ENCODE measurements at places on chromosomes 6 and 20.

DNA sequence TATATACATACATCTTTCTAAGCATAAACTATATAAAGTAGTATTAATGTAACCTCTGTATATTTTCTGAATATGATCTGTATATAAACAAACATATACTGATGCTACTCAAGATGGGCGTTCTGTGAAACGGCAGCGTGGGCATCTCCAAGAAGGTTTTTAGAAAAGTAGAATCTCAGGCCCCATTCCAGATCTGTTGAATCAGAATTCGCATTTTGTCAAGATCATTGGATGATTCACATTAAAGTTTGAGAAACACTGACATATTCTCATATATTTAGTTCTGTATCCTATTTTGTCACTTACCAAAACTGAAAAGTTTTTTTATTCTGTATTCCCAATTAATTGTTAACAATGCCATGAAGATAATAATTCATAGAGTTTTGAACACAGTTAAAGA is 5.5 kb downstream of the C6orf141 start:
- H3K4me3 ChIP-seq, result no peak overlapping the region
- peaks cover 10% of the 10 kb centered on the region for H3K27me3 ChIP-seq
- H3K36me3 ChIP-seq, result no peaks in the 10 kb centered on the region
- DNase-seq, result no peak

DNA sequence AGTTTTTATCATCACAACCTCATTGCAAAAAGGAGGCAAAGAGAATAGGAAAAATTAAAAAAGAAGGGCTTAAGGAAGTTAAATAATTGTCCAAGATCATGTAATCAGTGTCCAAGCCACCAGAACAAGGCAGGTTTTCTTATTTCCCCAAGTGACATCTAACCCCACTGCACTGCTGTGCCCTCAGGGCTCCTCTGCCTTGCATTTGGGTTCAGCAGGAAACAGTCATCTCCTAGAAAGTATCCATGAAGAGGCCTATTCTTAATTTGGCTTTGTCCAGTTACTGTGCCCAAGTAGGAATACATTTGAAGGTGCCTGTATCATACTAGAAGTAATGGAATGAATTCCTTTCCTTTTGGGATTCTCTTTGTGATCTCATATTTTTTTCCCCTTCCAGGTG is 10.5 kb downstream of the TMEM14A start:
- H3K4me3 ChIP-seq, result no peak overlapping the region
- no peaks in the 10 kb centered on the region for H3K36me3 ChIP-seq
- no peak overlapping the region for H3K27ac ChIP-seq
- no peaks in the 10 kb centered on the region for H3K4me1 ChIP-seq
- DNase-seq, result no peak

GRCh38 chr20:12687476-12687875 is 321.3 kb upstream of the SPTLC3 start:
- H3K4me3 ChIP-seq, result no peak overlapping the region
- H3K4me1 ChIP-seq, result no peaks in the 10 kb centered on the region
- no peaks in the 10 kb centered on the region for H3K27me3 ChIP-seq
- H3K27ac ChIP-seq, result no peak overlapping the region
- H3K36me3 ChIP-seq, result no peaks in the 10 kb centered on the region

- no peak overlapping the region for H3K27ac ChIP-seq
- no peak for DNase-seq
- no peaks in the 10 kb centered on the region for H3K4me1 ChIP-seq
- peaks cover 3% of the 10 kb centered on the region for H3K27me3 ChIP-seq
- H3K4me3 ChIP-seq, result no peak overlapping the region
These were observed 11.5 kb upstream of the MUC22 start for GRCh38 chr6:30998785-30999184.

DNA sequence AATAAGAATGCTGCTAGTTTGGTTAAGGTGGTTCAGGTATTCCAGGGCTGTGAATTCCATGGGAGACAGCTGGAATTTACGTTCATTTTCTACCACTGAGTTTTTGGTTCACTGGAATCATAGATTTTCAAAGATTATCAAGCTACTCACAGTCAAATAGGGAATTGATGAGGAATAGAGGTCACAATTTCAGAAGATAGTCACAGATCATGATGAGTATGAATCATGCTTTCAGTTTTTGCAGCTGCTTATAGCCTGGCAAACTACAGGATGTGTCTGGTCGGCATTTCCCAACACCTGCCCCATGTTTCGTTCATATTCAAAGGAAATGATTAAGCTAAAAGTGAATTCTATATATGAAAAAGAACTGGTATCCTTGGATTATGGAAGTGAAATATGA is 58.7 kb downstream of the BCKDHB start:
- H3K4me3 ChIP-seq, result no peak overlapping the region
- H3K27ac ChIP-seq, result no peak overlapping the region
- H3K4me1 ChIP-seq, result peaks cover 12% of the 10 kb centered on the region
- H3K27me3 ChIP-seq, result no peaks in the 10 kb centered on the region

DNA sequence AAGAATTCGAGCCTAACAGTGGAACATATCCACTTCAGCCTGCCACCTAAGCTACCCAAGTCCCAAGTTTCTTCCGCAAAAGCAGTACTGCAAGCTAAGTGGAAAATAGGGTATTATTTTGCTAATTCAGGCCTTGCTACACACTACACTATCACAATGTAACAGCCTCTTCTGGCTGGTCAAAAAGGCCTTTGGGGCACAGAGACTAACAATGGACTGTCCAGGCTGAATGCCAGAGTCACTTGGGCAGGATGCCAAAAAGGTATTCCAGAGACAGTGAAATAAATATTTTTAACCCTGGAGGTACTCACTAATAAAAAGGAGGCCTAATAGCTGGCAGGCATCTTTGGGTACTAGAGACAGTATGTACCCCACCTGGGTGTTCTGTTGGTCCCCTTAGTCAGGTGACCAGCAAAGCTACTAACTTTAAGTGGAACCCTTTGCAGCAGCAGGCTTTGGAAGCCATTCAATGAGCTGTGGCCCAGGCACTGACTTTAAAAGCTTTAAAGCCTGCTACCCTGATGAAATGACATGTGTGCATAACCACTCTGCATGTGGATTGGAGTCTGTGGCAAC is 692.1 kb downstream of the HTR1B start:
- no peak for DNase-seq
- H3K4me1 ChIP-seq, result no peaks in the 10 kb centered on the region
- no peak overlapping the region for H3K4me3 ChIP-seq
- H3K36me3 ChIP-seq, result no peaks in the 10 kb centered on the region
- no peaks in the 10 kb centered on the region for H3K27me3 ChIP-seq

GRCh38 chr6:148239801-148240460 is 102.7 kb upstream of the SASH1 start:
- DNase-seq, result no peak
- H3K4me1 ChIP-seq, result no peaks in the 10 kb centered on the region
- H3K36me3 ChIP-seq, result no peaks in the 10 kb centered on the region
- H3K4me3 ChIP-seq, result no peak overlapping the region

- no peaks in the 10 kb centered on the region for H3K4me1 ChIP-seq
- H3K4me3 ChIP-seq, result no peak overlapping the region
- H3K36me3 ChIP-seq, result no peaks in the 10 kb centered on the region
- no peak overlapping the region for H3K27ac ChIP-seq
- DNase-seq, result no peak
- no peaks in the 10 kb centered on the region for H3K27me3 ChIP-seq
These were observed 152.0 kb downstream of the PTPRK start for GRCh38 chr6:128368213-128368944.

DNA sequence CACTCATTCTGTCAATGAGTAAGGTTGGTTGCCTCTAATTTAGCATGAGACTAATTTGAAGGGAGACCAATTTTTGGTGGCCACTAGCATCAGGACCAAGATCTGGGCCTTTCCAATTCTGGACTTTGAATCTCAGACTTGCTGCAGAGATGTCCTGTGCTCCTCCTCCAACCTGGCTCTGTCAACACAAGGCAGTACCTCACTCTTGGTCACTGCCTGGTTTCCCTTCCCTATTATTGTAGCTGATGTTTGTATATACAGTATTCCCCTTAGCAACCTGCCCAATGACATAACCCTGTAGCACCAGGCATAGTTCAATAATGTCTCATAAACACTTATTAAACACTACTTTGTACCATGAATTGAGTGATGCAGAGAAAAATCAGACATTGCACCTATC is 50.4 kb downstream of the UNC5CL start:
- peaks cover 24% of the 10 kb centered on the region for H3K27me3 ChIP-seq
- H3K4me3 ChIP-seq, result no peak overlapping the region
- H3K27ac ChIP-seq, result no peak overlapping the region
- no peaks in the 10 kb centered on the region for H3K36me3 ChIP-seq
- no peaks in the 10 kb centered on the region for H3K4me1 ChIP-seq
- DNase-seq, result no peak

- H3K4me3 ChIP-seq, result no peak overlapping the region
- no peaks in the 10 kb centered on the region for H3K27me3 ChIP-seq
- no peak for DNase-seq
- no peaks in the 10 kb centered on the region for H3K36me3 ChIP-seq
- H3K27ac ChIP-seq, result no peak overlapping the region
These were observed 130.3 kb downstream of the OPRM1 start for GRCh38 chr6:154169193-154169847.
